IPS DF 19.7 (cell line): ENCODE measurements at places on chromosomes 1 and 21.

GRCh38 chr1:41365320-41365633 lies 4.0 kb downstream of the FOXO6 start:
- no peak for DNase-seq

GRCh38 chr21:17780539-17780938 lies 38.6 kb downstream of the C21orf91 start:
- no peak for DNase-seq

DNA sequence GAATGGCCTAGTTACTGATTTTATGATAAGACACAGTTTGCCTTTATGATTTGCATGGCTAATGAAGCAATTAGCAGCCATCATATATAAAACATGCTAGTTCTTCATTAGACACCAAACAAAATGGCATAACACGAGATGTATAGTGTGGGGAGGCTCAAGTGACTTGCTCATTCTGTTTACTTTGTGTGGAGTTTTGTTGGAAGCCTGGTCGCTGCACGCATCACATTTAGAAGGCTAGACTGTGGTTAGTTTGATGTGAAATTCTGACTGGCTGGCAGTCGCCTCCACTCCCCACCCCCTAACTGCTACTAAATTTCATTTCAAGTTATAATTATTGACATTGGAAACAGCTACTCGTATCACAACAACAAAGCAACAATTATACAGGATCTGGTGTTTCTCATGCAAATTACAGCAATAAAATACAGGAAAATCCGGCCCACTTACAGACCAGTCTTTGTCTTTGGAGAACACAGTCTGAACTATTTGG lies 356.1 kb downstream of the LMO4 start:
- no peak for DNase-seq

DNA sequence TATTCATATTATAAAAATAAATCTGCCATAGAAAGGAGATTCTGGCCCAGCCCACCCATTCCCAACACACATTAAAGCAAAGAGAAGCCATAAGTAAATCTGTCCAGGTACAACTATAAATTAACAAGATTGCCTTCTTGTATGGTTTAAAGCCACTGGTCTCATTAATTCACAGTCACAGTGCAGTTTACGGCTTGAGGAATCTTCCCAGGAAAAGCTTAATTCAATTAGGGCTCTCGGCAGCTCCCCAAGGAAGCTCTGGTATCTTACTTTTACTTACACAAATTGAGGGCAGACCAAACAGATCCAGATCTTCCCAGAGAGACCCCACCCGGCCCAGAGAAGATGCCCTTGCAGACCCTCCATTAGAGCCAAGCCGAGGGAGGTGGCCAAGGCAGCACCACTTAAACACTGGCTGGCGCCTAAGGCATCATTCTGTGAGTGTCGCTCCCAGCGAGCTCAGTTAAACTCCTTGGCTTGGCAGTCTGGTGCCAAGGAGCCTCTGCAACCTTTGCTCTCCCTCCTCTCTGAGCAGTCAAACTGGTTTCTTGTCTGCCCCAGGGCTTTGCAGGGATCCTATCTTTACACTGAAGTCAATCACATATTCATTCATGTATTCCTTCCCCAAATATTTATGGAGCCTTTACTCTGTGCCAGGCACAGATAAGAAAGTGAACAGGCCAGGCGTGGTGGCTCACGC lies 10.7 kb downstream of the SLC9A1 start:
- DNase-seq: no peak

- no peak for DNase-seq
These were observed 21.8 kb downstream of the CAPN9 start for GRCh38 chr1:230768903-230769570.
